ENCODE measurements at places on chromosomes 11 and 22.
A peak's percentile ranks its signal among the peaks of the same experiment; 100 is the strongest.

GRCh38 chr11:121029813-121030445 is 6.0 kb downstream of the TBCEL start:
- no peak for DNase-seq

DNA sequence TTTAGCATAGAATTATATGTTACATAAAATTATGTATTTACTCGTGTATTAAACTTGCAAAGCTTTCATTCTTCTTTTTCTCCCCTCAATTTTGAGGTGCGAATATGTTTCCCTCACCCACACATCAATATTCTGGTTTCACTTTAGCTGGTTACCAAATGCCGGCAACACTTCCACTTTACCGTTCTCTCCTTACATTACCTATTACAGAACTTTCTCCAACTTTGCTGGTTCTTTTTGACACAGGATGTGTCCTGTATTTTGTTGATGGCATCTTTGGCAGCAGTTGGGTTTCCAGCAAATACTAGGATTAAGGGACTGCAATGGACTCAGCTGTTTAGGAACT is 84.9 kb downstream of the PRR5L start:
- no peak for DNase-seq

GRCh38 chr11:76225122-76225611 is 18.9 kb upstream of the WNT11 start:
- no peak for DNase-seq

DNA sequence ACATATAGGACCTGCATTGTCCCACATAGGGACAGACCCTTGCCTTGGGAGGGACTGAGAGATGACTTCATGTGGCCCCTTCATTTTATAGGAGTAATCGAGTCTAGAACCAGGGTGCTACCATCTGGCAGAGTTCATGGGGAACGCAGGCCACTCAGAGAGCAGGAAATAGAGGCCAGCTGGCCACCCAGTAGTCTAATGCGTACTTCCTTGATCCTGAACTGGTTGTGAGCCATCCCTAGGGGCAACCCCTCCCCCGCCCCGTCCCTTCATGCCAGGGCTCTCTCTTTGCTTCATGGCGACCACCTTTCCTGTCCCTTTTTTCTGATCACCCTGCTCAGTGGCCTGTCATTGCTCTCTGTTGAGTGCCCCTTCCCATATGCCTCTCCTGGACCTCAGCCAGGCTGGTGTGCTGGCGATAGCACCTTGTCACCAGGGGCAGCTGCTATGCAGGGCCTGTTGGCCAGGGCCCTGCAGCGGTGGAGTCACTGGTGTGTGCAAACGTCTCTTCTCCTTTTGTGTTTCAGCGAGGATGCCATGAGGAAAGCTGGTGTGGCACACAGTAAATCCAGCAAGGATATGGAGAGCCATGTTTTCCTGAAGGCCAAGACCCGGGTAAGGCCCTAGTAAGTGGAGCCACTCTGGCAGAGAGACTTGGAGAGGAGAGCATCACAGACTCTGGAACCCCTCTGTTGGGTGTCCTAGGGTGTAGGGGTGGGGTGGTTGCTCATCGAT is 29.3 kb downstream of the MED15 start:
- DNase-seq, result no peak

DNA sequence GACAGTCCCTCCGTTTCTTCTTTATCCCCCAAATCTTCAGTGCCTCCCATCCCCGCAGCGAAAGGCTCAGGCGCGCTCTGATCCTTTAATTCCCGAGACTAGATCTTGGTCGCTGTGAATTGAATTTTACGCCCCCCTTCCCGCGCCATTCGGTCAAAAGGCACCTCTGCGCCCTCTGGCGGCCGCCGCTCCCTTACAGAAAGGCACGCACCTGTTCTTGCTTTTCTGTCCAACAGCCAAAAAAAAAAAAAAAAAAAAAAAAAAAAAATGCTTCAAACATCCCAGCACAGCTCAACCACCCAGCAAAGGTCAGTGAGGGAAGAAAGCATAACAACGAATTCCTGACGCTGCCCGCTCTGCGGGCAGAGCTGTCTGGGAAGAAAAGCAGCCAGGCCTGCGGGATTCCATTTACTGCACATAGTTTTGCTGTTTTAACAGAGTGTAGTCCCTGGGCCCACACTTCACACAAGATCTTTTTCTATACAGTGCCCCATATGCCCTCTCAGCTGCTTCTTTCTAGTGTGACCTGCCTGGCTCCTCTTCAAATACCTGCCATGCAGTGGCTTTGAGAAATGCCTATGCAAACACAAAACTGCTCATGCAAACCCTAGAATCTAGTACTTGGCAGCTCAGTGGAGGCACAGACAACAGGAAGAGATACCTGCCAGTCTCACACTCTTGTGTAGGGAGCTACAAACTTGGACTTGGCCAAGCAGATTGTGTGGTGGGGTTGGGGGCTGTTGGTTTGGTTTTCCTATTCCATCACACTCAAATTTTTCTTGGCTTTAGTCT is 1.3 kb upstream of the ESAM start:
- DNase-seq, result peak; percentile 84

DNA sequence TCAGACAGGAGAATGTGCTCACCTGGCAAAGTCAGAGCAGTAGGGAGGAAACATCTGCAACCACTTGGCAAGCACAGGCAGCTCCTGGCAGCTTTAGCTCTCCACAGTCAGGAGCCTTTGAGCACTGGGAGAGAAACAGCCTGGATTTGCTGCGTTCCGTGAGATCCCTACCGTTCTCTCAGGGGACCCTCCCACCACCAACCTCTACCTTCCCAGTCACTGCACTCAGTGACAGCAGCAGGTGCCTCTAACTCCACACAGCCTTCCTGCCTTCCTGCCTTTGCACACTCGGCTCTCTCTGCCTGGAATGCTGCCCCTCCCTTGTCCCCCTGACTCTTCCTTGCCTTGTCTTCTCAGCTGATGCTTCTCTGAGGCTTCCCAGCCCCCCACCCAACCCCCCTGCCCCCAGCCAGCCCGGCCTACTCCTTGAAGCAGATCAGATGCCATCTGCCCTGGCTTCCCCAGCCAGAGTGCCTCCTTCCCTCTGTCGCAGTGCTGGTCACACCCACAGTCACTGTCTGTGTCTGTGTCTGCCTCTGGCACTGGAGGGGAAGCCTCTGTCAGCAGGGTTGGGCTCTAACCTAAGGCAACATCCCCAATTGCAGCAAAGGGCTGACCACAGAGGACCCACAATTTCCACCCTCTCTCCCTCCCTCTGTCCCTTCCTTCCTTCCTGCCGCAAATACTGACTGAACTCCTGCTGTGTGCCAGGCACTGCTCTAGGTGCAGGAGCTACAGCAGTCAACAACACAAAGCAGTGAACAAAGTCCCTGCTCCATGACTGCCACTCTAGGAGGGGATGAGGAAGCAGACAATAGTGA is 14.9 kb upstream of the TSKU start:
- peak; percentile 8 for DNase-seq

- DNase-seq, result no peak
These were observed 24.9 kb downstream of the USH1C start for GRCh38 chr11:17519061-17519885.

DNA sequence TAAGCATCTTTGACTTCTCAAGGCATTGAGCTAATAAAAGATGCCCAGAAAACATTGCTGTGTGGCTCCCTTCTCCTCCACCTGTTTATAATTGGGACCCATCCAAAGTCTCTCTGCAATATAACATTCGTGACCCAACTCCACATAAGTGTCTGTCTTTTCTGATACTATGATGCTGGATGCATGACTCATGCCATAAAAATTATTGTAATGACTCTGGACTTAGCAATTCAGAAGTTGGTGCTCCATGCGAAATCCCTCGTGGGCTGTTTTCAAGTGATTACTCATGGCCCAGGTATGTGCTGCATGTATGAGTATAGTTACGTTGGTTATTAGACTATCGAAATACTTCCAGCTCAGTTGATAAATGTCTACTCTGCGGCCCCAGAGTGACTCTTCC is 11.7 kb downstream of the FJX1 start:
- no peak for DNase-seq

GRCh38 chr22:43502306-43502874 is 90.6 kb downstream of the MPPED1 start:
- DNase-seq, result no peak

DNA sequence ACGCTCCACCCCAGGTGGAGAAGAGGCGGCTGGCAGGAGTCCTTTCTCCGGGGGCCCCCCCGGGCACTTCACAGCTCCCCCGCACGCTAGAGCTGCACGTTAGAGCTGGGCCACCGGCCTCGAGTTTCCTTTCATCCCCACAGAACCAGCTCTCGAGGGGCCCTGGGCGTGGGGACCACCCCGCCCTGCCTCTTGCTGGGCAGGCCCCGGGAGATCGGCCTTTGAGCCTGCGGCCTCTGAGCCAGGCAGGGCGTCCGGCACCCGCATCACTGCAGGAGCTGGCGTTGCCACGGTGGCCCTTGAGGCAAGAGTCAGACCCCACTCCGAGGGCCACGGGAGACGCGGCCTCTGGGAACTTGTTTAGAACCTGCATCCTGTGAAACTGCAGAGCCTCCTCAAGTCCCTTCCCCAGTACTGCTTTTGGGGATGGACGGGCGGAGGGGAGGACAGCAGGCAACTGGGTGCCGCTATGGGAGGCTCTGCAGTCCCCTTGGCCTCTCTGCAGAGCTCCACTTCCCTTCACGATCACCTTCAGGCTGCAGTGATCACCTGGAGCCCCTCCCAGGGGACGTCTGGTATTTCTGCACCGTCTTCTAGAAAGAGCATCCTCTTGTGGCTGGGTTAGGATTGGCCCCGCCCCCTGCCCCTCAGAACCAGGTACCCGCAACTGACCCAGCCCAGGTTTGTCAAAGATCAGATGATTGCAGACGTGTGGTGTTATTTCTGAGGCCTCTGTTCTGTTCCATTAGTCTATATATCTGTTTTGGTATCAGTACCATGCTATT is 13.9 kb upstream of the GAL start:
- no peak for DNase-seq

GRCh38 chr22:48868554-48868953 is 959.1 kb downstream of the BRD1 start:
- no peak for DNase-seq

DNA sequence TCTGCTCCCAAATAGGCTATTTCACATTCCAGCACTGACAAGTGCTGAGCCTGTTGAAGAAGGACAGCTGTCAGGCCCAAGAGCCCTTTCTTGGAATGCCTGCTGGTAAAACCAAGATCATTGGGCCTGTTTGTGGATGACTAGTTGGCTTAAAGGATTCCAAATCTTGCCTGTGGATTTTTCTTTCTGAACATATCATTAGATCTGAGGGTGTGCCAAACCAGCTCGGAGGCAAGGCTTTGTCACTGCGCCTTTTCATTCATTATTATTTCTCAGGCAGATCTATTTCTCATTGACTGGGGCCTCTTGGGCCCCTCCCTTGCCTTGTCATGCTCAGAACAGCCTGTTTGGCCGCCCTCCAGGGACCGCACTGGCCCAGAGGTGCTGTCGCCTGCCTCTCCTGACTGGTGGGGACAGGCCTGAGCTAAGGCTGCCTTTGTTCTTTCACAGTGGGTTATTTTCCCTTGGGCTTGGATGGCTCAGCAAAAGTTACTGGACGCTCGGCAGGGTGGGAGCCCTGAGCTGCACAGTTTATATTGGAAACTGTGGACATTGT is 222.7 kb upstream of the SESN3 start:
- no peak for DNase-seq

DNA sequence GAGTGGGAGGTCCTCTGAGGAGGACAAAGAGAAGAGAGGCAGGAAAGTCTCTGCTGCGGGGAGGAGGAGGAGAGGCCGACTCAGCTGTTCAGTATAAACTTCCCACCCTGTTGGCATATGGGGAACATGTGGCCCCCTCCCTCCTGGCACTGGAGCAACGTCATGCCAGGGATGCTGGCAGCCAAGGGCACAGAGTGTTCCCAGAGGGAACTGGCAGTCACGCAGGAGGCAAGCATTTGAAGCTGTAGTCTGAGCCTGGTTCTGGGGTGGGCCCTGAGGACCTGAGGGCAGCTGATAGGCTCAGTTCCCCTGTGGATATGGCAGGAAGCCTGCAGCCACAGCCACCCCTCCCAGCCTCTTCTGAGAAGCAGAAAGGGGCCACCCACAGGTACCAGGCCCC is 67.1 kb upstream of the TSPAN18 start:
- no peak for DNase-seq
